Fibroblast of the conjunctiva (primary cell): ENCODE measurements at places on chromosomes 3 and 15.
A peak's percentile ranks its signal among the peaks of the same experiment; 100 is the strongest.

GRCh38 chr3:30426293-30426993 lies 180.0 kb upstream of the TGFBR2 start:
- peak; percentile 70 for DNase-seq

- DNase-seq: peak; percentile 73
Measured at GRCh38 chr3:149466192-149466591, 8.3 kb upstream of the TM4SF4 start.

DNA sequence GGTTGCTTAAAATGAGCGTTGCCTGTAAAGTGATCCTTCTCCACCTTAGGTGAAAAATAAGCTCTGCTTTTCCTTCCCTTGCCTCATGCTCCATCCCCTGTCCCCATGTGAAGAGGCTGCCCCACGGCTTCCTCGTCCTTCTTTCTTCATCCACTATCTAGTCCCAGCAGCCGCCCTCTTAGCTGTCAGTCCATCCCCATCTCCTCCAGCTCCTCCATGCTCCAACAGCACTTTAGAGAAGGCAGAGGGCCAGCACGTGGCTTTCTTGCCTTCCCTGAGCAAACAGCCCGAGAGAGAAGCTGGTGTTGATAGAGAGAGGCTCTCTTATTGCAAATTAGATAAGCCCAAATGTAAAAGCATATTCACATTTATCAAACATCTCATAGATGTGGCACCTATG lies 9.0 kb upstream of the TMEM41A start:
- DNase-seq: no peak

GRCh38 chr15:66004618-66005262 lies 135.4 kb downstream of the RAB11A start:
- DNase-seq: no peak
